NCI-H1930 (cell line): ENCODE measurements at places on chromosomes 2 and 18.

GRCh38 chr2:230410861-230411569 lies 5.0 kb upstream of the SP100 start:
- no peak for DNase-seq

GRCh38 chr2:8475349-8476031 lies 206.4 kb upstream of the ID2 start:
- no peak for DNase-seq

DNA sequence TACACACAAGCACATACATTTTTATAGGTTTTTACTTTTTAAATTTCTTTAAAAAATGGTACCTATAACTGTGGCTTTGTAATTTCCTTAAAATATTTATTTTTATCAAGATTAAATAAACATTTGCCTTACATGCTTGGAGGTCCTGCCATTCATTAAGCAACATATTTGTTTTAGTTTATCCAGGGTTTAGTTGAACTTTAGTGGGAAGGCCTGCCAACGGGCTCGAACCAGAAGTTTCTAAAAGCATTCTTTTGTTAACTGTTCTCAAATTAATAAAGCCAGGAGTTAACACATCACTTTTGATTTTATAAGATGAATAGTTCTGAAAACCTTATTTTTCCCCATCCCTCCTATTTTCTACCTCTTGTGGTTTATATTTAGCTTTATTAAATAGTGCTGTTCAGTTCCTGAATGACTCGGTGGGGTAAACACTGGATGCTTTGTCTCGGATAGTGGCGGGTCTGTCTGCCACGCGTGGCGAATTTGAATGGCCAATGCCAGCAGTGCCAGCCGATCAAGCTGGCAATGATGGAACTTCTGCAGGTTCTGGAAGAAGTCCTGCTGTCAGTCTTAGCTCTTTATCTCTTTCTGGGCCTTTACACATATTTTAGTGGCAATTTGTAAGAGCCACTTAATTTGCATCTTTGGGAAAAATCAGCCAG lies 32.2 kb downstream of the SH3YL1 start:
- no peak for DNase-seq

GRCh38 chr18:75827751-75828287 lies 400.3 kb upstream of the SMIM21 start:
- no peak for DNase-seq

DNA sequence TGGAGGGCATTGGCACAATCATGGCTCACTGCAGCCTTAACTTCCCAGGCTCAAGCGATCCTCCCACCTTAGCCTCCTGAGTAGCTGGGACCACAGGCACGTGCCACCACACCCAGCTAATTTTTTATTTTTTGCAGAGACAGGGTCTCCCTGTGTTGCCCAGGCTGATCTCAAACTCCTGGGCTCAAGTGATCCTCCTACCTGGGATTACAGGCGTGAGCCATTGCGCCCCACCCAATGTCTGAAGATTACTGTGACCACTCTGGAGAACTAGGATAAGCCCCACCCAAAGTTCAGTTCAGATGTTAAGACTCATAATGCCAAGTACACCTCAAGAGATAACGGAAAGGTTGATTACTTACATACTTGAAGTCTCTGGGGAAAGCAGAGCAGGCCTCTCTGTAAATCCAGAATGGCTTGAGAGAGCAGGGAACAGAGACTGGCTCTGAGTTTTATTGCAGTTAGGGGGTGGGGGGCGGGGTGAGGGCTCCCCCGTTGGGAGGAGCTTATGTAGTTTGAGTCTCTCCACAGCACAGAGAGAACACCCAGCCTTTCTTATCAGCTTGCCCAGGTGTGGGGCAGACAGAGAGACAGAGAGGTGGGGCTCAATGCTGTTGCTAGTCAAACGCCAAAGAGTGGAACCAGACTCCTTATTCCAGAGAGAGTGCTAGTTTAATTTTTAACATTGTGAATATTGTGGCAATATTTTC lies 26.5 kb upstream of the ERICH2 start:
- no peak for DNase-seq

DNA sequence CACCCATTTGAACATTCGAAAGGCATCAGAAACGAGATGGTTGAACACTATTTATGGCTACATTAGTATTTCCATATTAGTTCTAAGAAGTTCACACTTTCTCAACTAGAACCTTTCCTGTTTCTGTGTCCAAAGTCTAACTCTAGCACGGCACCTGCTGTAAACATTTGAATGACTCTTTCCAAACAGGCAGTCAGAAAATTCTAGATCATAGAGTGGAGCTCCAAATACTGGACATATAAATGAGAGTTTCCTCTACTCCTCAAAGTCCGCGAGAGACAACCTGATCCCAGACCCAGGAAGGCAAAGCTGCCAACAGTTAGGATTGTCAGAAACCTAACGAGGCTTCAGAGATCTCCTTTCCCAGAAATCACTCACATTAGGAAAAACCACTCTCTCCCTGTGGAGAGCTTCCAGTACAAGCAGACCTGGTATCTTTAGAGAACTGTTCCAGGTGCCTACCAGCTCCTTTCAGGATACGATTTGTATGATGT lies 10.6 kb downstream of the RND3 start:
- DNase-seq = no peak

- no peak for DNase-seq
Measured at GRCh38 chr2:136381722-136382633, 264.0 kb upstream of the CXCR4 start.

GRCh38 chr2:130823886-130824491 lies 12.7 kb upstream of the ARHGEF4 start:
- no peak for DNase-seq

GRCh38 chr2:88950010-88950409 lies 258.5 kb downstream of the RPIA start:
- no peak for DNase-seq

GRCh38 chr2:120316528-120317179 lies 29.3 kb upstream of the INHBB start:
- DNase-seq = no peak

GRCh38 chr18:49638209-49638785 lies 76.4 kb downstream of the LIPG start:
- DNase-seq = no peak

- DNase-seq = no peak
Measured at GRCh38 chr2:22817197-22817596, 567.8 kb upstream of the KLHL29 start.

DNA sequence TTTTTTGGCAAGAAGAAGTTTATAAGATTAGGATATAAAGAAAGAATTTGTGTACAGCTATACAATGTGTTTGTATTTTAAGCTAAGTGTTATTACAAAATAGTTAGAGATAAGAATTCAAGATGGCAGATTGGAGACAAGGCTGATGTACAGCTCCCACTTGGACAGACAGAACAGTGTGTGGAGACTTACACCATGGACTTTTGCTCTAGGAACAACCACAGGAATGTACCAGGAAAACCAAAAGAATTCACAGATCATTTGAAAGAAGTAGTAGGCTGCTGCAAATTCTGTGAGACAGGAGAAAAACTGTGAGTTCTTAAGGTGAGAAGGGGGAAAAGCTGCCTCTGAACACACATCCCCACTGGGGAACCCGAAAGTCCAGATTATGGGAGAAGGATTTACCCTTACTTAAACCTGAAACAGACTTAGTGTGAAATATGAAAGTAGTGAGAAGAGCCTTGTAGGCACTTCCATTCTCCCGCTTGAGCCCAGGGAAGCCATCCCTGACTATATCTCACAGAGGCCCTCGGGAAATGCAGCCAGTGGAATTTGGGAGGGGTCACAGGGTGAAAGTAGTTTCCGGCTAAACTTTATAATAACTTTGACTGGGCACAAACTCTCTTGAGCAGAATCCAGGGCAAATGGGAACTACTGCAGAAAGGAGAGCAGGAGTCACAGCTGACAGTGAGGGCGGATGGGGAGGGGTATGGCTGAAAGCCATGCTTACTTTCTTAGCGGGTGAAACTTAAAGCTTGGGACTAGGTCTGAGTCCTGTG lies 11.6 kb upstream of the RPRD1A start:
- no peak for DNase-seq

GRCh38 chr2:208086029-208086428 lies 38.3 kb downstream of the CRYGD start:
- no peak for DNase-seq

DNA sequence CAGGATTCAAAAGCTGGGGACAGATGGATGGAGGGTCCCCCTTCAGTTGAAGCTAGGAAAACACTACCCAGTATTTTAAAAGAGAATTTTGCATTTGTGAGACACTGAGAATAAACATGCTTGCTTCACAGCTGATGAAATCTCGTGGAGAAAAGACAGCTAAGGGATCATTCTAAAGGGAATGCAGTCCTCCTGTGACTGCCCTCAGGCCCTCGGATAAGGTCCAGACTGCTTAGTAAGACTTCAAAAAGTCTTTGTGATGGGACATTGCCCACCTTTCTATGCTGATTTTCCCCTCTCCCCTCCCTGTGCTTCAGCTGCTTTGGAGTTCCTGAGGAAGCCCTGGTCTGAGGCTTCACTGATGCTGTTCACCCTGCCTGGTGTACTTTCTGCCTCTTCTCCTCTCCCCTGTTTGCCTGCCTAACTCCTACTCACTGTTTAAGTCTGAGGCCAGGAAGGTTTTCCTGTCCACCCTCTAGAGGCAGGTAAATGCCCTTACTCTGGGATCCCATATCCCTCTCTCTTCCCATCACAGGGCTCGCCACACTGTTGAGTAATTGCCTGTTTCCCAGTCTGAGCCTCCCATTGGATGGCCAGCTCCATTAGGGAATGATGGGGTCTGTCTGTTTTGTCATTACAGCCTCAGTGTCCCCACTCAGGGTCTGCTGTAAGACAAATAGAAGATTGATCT lies 26.6 kb downstream of the POLE4 start:
- DNase-seq = no peak

- DNase-seq = no peak
Measured at GRCh38 chr2:130369311-130369964, 13.6 kb downstream of the PTPN18 start.

DNA sequence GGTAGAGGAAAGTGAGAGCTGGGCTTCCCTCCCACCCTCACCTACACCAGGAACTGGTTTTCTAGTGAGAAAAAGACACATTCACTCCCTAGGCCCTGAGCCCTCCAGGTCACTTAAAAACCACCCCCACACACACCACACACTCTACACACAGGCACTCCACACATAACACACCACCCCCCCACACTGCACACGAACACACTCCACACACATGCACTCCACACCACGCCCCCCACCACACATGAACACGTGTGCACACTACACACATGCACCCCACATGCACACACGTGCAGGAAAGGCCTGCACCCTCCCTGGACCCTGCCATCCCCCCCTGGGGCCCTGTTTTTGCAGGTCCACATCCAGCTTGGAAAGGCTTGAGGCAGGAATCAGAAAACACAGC lies 67.6 kb downstream of the RALBP1 start:
- no peak for DNase-seq

- no peak for DNase-seq
Measured at GRCh38 chr18:13834496-13835015, 10.6 kb downstream of the MC5R start.

DNA sequence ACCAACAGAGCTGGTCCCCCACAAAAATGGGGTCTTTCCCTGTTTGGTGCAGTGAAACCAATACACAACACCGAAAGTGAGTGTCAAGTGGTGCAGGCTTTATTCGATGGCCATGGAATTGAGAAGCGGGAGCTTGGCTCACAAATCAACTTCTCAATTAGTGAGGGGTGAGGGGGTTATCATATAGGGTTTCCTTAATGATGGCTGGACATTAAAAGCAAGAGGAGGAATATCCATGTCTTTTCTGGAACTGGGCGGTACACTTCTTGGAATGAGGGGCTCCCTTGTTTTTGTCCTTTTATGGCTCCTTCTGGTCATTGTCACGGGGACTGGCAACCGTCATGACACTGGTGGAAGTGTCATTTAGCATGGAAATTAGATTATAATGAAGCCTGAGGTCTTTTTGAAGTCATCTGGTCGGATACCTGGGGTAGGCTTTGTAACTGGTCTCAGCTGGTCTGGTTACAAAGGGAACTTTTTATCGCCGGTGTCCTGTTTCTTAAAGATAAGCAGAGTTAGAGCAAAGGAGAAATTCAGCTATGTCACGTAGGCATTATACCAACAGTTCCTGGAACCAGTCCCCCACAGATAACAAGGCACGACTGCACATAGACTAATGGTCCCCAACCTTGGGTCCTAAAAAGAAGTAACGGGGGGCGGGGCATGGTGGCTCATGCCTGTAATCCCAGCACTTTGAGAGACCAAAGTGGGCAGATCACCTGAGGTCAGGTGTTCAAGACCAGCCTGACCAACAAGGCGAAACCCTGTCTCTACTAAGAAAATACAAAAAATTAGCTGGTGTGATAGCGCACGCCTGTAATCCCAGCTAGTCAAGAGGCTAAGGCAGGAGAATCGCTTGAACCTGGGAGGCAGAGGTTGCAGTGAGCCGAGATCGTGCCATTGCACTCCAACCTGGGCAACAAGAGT lies 93.5 kb upstream of the NDUFV2 start:
- no peak for DNase-seq

GRCh38 chr2:10264506-10265328 lies 38.0 kb upstream of the HPCAL1 start:
- DNase-seq = no peak

DNA sequence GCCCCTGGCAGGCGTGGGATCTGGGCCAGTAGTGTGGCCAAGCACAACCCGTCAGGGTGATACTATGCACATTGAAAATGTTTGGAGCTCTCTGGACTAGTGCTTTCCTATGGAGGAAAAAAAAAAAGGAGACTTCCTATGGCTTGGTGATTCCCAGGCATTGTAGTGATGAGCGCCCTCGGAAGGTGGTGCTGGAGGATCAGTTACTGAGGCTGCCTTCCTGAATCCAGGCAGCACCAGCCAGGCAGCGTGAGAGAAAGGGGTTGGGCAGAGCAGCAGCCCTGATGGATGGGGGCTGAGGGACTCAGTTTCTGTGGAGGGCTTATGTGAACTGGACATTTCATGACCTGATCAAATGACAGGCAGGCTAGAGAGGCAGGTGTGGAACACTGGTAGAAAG lies 70.9 kb downstream of the CHRNA1 start:
- no peak for DNase-seq

DNA sequence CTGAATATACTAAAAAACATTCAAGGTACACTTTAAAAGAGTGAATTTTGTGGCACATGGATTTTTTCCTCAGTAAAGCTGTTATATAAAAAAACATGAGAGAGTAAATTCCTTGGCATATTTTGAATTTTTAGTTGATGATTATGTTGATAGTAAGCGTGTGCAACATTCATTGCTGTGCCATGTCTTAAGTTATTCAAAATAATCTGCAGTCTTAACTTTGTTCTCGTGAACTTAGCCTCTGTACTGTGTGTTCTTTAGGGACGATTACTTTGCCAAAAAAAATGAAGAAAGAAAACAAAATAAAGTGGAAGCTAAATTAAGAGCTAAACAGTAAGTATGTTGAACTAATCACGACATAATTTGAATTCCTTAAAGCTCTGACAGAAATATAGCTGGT lies 9.6 kb downstream of the SSB start:
- DNase-seq = no peak
